ENCODE measurements at places on chromosomes 1 and 21.

- DNase-seq, result no peak
These were observed 144.4 kb upstream of the HNRNPU start for GRCh38 chr1:245008761-245009160.

DNA sequence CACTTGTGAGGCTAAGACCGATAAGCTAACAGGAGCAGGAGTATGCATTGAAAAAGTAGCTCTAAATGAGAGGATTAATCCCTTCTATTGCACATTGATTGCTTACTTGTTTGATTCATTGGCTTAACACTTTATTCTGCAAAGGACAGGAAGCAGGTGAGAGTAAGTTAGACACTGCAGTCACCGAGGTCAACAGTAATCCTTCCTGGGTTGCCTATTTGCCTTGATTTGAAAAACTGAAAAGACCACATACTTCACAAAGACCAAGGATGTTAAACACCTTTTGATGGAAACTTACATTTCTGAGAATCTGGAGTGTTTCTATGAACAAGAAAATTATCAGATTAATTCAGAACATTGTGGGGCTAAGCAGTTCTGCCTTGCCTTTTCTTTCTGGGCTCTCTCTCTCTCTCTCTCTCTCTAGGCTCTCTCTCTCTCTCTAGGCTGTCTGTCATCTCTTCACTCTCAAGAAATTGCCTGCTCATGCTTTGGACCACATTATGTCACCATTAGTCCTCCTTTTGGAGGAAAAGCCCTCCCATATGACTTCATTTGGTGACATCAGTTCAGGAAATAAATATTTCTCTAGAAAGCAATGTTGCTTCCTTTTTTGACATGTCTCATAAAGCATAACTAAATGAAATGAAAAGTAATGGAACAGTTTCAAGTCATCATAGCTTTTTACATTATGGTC is 103.8 kb downstream of the TNFSF18 start:
- no peak for DNase-seq

- no peak for DNase-seq
These were observed 180.5 kb downstream of the OLFM3 start for GRCh38 chr1:101816262-101816661.

- DNase-seq, result peak; percentile 29
These were observed 18.4 kb upstream of the C1QA start for GRCh38 chr1:22618056-22618455.

- no peak for DNase-seq
These were observed 306.7 kb downstream of the DSCAM start for GRCh38 chr21:40540216-40540615.

GRCh38 chr1:35371506-35371905 is 103.0 kb downstream of the ZMYM4 start:
- no peak for DNase-seq

GRCh38 chr21:45080639-45081414 is 6.4 kb downstream of the ADARB1 start:
- DNase-seq, result no peak

GRCh38 chr1:63731117-63732043 is 42.4 kb upstream of the ROR1 start:
- DNase-seq, result no peak

DNA sequence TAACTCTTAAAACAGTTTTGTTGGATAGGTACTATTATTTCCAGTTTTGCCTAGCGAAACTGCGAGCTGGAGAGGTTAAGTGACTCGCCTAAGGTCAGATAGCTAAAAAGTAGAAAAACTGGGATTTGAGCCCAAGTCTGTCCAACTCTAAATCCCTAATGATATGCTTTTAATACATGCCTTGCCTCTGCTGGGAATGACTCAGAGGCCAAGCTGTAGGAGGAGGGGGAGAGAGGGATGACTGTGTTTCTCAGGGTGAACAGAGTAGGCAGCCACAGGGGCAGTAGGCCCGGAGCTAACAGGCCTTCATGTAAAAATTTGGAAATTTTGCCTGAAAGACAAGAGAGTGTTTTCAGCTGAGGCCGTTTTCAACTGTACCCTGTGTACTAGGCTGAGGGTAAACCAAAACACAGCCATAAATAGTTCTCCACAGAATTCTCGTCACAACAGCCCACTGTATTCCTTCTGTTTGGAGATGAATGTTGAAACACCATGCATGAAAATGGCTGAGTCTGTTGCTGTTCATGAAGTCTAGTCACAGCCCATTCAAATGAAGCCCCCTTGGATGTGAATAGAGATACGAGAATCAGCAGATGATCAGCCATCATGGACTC is 107.5 kb upstream of the HOOK1 start:
- no peak for DNase-seq

GRCh38 chr1:219549215-219549614 is 63.7 kb downstream of the ZC3H11B start:
- no peak for DNase-seq

GRCh38 chr1:100506217-100506616 is 31.7 kb upstream of the GPR88 start:
- DNase-seq, result no peak

DNA sequence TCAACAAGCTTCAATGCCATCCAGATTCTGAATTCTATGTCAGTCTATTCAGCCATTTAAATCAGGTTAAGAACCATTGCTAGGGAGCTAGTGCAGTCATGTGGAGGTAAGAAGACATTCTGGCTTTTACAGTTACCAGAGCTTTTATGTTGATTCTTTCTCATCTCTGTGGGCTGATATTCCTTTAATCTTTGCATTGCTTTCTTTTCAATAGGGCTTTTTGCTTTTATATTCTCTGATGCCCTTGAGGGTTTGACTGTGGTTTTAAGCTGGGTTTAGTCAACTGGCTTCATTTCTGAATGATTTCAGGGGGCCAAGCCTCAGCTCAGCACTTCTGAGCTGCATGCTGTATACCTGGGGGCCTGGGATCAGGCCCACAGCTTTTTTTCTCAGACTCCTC is 51.0 kb upstream of the GORAB start:
- no peak for DNase-seq

DNA sequence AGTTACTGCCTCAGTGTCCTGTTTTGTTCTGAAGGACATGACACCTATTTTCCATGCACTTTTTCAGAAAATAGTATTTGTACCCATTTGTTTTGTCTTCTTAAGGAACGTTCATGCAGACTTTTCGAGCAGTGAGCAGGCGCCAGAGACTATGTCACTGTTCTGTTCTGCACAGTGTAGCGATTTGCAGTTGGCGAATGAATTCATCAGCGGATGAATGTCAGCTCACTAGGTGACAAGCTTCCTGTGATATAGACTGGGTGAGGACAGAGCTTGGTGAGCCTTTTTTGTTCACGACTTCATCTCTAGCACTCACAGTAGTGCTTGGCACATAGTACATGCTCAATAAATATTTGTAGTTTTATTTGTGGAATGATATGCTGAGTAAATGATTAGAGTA is 177.8 kb downstream of the NFIA start:
- no peak for DNase-seq

DNA sequence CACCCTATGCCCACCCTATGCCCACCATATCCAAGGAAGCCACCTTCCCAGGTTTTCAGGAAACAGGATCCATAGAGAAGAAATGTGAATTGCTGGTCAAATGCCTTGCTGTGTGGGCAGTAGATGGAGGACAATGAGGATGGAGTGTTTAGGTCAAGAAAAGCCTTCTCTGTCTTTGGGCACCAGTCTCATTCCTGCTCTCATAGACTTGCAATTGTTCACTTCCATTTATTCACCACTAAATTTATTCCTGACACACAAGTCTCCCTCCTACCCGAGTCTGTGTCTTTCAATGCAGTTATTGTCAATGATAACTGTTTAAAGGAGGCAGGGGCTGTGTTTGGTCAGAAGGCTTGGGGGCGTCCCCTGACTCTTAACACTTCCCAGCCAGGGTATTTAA is 48.0 kb upstream of the ITPKB start:
- no peak for DNase-seq

DNA sequence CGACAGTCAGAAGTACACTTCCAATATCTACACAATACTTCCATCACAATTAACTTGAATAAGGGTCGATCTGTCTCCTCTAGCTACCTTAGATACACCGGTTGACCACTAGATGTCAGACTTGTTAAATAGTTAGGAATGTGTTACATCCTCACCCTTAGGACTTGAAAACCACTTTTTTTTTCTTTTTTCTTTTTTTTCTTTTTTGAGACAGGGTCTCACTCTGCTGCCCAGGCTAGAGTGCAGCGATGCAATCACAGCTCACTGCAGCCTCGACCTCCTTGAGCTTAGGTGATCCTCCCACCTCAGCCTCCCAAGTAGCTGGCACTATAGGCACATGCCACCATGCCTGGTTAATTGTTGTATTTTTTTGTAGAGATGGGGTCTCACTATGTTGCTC is 120.4 kb upstream of the GREM2 start:
- peak; percentile 29 for DNase-seq
